ENCODE measurements at places on chromosomes 11 and 22.

DNA sequence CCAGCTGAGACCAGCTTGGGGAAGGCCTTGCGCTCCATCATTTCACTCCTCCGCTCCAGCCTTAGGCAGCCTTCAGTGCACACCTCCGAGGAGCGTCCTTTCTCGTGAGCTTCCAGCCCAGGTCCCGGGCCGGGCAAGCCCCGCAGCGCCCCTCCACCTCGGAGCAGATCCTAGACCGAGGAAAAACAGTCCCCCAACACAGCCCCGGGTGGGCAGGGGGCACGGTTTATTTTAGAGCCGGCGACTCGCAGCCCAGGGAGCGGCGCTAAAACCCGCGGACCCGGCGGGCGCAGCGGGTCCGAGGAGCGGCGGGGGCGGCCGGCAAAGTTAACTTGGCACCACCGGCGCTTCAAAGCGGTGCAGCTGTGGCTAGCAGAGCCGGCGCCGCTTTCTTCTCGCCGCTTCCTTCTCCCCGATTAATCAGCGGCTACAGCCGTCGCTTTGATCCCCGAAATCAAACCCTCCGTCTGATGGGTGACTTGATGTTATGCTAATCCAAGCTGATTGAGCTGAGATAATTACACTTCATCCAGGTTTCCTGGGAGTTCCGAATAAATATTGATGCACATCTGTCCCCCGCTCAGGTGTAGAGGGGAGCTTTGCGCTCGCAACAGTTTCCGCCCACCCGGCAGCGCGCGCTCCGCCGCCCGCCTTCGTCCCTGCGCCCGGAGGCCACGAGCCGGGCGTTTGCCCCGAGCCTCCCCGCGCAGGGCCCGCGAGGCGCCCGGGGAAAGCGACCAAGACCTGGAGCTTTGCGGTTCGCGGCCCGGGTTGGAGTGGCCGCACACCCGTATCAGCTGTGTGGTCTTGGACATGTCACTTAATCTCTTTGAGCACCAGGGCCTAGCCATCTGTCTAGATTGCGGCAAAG, 192.7 kb downstream of the BUD13 start:
- no peak for DNase-seq

DNA sequence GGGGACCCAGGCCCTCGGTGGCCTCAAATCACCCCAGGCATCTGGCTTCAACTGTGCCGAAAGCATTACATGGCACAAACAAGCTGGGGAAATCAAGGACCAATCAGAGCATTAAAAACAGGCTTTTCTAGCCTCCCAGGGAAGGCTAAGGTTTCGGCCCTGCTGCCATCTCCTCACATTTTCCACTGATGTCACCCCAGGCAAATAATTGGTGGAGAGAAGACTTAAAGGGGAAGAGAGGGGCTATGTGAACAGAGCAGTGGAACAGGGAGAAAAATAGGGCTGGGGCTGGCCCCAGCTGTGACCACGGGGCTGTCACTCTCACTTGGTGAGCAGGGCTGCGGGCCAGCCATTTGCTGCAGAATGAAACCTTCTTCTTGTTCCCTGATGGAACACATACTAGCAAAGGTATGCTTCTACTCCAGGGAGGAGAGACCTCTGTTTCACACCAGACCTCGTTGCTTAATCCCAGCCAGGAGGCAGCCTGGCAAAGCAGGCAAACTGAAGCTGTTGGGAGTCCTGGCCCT, 581.3 kb downstream of the SOX6 start:
- no peak for DNase-seq

DNA sequence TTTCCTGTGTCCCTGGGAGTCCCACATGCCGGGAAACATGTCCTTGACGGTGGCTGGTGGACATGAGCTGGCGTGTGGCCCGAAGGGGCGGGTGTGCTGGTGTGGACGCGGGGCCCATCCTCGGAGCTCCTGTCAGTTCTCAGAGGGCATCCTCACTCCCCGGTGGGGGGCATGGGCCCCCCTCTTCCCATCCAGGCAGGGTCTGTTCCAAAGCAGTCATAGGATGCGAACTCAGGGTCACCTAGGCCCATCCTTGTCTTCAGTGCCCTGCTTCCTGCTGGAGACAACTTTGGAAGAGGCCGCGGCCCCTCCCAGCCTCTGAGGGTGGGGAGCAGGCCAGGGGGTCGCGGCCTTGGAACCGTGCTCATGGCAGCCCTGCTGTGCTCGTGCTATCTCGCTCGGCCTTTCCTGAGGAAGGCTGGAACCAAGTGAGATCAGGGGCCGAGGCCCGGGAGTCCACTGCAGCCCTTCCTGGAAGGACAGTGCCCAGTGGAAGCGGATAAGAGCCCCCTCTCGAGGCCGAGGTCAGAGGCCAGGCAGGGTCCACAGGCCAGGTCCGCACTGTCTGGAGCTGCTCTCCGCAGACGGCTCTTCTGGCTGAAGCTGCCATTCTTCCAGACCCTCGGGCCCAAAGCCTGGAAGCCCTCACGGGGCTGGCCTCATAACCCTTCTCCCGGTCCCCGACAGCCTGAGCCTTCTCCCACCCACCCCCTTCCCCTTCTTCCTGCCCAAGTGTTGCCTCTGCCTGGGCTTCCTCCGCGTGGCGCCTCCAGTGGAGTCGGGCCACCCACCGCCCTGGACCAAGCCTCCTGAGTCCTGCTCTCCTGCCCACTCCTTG, 8.7 kb downstream of the GRK2 start:
- no peak for DNase-seq

- no peak for DNase-seq
Observed at GRCh38 chr11:61488651-61489291, 19.8 kb upstream of the LRRC10B start.

DNA sequence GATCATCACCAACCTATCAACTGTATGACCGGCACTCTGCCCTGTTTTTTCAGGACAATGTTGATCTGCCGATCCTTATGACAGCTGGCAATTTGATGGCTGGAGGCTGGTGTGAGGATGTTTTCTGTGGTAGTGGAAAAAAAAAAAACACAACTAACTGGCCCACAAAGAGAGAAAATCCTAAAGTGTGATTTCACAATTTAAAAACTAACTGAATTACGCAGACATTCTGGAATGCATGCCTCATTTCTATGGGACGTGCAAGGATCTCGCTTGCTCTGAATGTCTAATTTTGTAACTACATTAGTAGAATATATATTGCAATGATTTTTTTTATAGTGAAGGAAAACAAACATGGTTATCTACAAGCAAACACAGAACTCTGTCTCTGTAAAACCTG, 590.5 kb downstream of the ETS1 start:
- DNase-seq, result no peak
